D341Med (cell line): ENCODE measurements at places on chromosomes 11 and 22.

DNA sequence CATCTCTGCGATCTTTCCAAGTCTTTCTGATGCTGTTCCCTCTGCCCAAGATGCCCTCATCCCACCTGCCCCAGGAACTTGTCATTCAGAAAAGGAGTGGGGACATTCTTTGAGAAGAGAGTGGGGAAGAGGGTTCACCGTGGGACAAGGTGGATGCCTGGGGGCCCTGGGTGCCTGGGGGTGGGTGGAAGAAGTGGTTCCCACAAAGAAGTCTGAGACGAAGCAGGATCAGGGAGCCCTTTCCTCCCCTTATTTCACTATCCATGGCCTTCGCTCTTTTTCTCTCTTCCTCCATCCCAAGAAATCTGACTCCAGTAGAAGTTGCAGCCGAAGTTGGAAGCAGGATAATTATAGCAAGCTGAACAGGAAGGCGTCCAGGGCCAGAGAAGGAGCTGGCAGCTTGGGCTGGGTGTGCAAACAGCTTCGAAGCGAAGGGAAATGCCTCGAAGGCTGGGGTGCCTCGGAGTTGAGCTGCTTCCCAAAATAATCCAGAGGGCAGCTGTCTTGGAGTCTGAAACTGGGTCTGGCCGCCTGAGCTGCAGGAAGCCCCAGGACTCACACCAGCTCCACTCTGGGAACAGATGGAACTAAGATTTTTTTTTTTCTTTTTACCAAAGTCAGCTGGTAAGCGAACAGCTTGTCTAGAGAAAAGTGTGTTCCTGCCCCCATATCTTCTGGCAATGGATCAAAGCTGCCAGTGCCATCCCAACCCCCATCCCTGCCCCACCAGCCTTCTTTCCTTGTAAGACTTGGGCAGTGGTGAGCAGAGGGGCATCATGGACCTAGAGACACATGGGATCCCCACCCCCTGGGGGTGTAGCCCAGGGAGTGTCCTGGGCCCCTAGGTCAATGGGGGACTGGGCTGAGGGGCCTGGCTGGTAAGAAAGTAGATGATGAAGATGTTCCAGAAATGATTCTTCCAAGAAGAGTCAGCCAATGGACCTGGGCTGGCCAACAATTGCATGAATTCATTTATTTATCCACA lies 31.5 kb downstream of the PARVG start:
- no peak for DNase-seq

DNA sequence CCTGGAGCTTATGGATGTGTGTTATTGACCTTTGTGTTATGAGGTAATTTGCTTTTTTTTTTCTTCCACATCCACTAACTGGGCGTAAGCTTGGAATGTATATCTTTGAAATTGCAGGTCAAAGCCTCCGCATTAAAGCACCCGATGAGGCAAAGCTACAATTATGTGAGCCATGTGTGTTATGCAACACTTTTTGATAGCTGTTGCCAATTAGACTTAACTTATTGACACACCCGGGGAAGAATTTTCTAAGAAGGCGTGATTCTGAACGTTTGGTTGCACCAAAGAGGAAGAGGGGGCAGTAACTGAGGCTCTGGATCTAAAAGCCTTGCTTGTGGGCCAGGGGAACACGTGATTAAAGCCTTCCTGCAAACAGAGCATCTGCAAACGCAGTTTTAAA lies 610 bp upstream of the TEX12 start:
- no peak for DNase-seq

DNA sequence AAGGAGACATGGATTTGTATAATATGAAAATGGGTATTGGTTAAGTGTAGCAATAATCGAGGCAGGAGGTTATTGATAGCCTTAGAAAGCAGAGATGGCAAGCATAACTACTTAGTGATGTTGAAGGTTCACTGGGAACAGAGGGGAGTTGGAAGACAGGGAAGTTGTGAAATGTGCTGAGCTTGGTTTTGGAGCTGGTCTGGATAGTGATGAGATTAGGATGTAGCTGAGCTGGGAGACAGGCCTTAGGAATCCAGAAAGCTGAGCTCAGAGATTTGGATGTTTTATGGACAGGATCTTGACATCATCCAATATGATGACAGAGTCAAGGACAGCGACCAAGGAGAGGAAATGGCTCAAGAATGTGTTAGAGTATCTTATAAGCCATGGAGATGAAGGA lies 113.1 kb downstream of the ARHGAP42 start:
- DNase-seq: no peak

DNA sequence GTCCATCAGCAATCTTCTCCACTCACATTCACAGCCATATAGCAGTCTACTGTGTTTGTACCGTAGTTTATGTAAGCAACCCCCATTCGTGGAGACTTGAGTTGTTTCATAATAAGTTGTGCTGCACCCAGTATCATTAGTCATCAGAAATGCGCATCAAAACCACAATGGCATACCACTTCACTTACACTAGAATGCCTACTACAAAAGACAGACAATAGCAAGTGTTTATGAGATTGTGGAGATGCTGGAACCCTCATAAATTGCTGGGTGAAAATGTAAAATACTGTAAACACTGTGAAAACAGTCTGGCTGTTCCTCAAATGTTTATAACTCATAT lies 133.3 kb downstream of the ATXN10 start:
- DNase-seq: no peak

- DNase-seq: no peak
These were observed 194.3 kb downstream of the SWAP70 start for GRCh38 chr11:9858218-9858617.

DNA sequence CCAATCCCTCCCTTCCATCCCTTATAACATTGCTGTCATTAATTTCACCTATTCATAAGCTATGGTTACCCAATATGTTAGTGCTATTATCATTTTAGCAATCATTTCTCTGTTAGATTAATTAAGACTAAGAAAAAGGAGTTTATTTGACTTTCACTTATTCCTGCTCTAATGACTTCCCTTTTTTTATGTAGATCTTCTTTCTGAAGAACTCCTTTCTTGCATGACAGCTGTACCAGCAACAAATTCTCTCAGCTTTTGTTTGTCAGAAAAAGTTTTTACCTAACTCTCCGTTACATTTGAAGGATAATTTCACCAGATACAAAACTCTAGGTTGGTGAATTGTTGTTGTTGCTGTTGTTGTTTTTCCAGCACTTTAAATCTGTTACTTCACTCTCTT lies 28.6 kb upstream of the OR8B8 start:
- DNase-seq: no peak
